Right renal cortex interstitium (tissue), 3 donors: ENCODE measurements at places on chromosomes 16 and 17. TPM values are rescaled to one million over a fixed set of nuclear protein-coding genes. Genes with fewer than 3 reads are reported as not detected.

The CD300LF gene
- 0.37 TPM for polyA plus RNA-seq

The CYGB gene
- polyA plus RNA-seq = 11.1 TPM

The CSH1 gene
- 0.40 TPM for polyA plus RNA-seq

The SLC22A31 gene
- polyA plus RNA-seq = 0.11 TPM

The HOXB4 gene
- polyA plus RNA-seq = 7.8 TPM

GRCh38 chr16:15948532-15949209 lies 745 bp upstream of the ABCC1 start:
- no peak for DNase-seq

DNA sequence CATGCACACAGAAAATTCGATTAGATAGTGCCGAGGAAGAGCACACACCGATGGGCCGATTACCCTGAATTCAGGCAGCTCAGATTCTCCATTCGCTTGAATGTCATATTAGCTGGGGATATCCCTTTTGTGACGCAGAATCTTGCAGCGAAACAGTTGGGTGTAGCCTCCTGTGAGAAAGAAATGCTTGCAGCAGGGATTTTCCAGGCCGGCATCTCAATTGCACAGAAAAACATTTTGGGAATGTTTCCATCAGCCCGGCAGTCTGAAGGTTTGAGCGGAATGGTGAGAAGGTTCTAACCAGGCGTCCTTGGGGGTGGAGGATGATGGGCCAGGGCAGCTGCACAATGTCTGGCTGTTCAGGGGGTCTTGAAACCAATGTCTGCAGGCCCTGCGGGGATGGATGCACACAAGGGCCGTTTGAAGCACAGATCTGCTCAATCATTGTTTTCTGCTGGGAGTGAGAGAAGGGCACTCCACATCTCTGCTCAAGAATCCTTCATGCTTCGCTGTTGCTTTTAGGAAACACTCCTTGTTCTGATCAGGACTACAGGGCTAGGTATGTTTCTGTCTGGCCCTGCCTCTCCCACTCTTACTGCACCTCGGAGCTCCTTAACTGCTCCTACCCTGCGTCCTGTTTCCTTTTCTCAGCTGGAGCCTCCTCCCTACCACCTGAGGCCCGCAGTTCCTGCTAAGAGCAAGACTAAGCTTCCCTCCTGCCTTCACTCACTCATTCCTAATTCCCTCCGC lies 94.6 kb downstream of the CMIP start:
- DNase-seq = no peak

- DNase-seq = no peak
Observed at GRCh38 chr16:69741519-69741918, 13.2 kb downstream of the NOB1 start.

- no peak for DNase-seq
Observed at GRCh38 chr17:30534938-30535921, 58.0 kb downstream of the GOSR1 start.

DNA sequence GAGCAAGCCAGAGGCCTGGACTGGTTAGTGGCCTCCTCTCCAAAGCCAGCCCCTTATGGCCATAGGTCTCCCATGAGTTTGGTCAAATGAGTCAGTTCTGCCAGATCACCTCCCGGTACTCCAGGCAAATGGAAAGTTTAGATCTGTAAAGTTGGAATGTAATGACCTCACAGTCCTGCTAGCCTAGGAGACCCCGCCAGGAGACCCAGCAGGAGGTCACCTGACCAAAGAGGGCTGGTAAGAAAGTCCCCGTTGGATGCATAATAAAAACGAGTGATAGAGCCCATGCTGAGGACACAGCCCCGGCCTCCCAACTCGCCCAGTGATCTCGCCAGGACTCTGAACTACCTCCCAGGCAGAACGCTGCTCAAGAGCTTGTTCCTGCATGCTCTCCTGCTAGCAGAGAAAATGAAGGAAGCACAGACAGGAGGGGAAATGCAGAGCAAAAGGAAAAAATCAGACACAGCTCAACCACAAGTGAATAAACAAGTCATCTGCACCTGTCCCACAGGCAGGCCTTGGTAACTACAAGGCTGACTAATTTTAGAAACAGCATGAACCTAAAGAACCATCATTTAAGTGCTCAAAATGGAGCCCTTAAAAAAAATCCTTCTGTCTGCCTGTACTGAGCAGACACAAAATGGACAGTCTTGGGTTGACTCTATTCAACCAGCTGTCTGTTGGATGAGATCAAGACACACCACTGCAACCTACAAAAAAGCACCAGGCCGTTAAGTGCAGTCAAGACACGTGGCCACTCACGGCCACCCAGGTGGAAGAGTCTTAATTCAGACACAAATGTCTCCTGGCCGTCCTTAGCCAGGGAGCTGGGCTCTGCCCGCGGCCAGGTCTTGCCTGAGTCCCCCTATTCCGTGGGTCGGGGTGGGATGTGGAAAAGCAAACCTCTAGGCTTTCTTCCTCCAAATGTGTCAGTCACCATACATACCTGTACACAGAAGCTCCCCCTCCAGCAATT lies 9.2 kb downstream of the CDIP1 start:
- DNase-seq = no peak
